ENCODE measurements at places on chromosomes 16 and 17.
A peak's percentile ranks its signal among the peaks of the same experiment; 100 is the strongest.

GRCh38 chr17:82534401-82534812 lies 14.9 kb downstream of the FOXK2 start:
- no peak for DNase-seq

GRCh38 chr16:73057291-73058210 lies 9.6 kb upstream of the ZFHX3 start:
- DNase-seq, result peak; percentile 71

DNA sequence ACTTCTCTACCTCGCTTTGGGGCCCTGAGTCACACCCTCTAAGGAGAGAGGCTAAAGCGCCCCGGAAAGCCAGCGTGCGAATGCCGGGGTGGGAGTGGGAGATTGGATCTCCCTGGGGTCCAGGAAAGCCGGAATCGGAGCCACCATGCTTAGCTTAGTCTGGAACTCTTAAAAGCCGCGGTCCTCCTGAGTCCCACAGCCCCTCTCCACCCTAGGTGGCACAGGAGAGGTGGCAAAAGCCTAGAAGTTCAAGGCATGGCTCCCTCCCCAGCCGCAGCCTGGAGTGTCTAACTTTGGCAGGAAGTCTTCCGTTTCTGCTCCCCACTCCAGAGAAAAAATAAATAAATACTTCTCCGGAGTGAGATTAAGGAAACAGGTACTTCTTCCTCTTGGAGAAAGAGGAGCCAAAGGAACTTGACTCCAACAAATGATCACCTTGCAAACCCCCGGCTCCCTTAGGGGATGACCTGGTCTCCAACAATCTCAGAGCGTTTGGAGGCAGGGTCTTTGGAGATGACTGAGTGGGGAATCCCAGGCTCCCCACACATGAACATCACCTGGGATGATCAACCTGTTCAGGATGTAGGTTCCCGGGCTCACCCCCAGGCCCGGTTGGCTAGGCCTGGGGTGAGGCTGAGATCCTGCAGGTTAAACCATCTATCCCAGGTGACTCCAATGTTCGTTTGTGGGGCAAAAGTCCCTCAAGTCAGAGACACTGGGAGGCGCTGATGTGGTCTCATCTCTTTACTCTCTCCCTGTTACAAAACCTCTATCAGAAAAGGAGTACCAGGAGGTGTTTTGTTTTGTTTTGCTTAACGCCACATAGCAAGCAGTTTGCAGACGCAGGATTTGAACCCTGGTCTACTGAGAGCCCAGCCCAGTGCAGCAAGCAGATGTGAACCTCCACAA lies 2.9 kb downstream of the CIITA start:
- no peak for DNase-seq

GRCh38 chr17:42700586-42701289 lies 18.4 kb downstream of the CNTNAP1 start:
- no peak for DNase-seq
